SJSA1 (cell line): ENCODE measurements at places on chromosomes 3 and 15.

DNA sequence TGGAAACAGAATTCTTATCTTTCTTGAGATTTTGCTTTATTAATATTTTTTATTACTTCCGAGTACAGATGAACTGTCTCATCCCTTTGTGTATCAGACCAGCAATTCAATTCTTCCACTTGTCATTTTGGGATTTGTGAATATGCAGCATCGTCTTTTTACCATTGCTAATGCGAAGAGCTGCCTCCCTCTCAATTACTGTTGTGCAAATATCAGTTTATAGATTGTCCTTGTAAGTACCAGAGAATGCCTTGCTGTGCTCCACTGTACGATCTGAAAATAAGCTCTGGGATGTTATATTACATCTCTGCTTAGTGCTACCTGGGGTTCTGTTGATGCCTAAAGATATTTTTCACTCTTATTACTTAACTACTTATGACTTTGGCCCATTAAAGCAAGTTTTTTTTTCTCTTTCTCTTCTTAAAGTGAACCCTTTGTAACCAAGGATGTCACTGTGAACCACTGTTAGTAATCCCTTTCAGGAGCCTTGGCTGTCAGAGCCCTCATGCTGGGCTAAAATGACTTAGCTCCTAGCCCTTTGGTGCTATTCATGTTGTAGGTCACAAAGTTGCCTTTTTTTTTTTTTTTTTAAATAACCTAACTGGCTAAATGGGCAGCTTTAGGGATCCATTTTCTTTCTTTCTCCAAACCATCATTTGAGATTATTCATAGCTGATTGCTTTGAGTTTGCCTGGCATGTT is 382.9 kb downstream of the FEZF2 start:
- no peak for DNase-seq

DNA sequence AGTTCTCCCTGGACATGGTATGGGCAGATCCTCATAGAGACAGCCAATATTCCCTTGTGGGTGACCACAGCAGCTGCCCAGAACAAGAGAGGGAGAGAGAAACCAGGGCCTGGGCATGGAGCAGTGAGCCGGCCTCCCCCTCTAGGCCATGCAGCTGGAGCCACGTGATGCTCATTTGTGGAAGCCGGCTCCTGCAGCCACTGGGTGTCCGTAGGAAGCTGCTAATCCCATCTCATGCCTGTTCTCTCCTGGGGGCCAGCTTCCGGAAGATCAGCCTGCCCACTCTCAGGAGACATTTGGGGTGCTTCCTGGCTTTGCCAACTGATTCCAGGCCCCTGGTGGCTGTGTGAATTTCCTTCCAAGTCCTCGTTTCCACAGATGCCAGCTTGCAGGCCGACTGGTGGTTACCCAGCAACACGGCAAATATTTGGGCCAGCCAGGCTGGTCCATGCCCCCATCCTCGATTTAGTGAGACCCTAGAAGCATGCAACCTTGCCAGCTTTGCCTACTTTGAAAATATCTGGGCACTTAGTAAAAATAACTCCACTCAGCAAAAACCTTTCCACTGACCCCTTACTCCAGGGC is 55.3 kb downstream of the LINGO1 start:
- DNase-seq, result no peak

- no peak for DNase-seq
These were observed 57.0 kb upstream of the LIMD1 start for GRCh38 chr3:45537616-45537969.

GRCh38 chr15:80073197-80073596 is 13.7 kb downstream of the ZFAND6 start:
- no peak for DNase-seq

DNA sequence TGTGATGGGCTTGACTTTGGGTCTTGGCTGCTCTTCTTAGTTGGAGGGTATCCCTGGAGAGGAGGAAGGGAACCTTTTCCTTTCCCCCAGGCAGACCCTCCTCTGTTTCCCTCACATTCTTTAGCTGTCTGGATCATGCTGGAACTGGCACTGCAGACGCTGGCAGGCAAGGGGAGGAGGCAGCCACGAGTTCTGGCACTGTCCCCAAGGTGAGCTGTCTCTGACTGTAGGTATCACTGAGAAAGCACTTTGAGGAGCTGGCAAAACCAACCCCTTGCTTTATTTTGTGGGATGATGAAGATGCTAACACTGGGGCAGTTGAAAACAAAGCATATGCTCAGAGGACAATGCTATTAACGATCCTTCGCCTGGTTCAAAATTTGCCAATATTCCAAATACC is 175.0 kb downstream of the SOX2 start:
- DNase-seq, result no peak

- DNase-seq, result no peak
These were observed 28.1 kb downstream of the SMAD3 start for GRCh38 chr15:67093504-67093862.

DNA sequence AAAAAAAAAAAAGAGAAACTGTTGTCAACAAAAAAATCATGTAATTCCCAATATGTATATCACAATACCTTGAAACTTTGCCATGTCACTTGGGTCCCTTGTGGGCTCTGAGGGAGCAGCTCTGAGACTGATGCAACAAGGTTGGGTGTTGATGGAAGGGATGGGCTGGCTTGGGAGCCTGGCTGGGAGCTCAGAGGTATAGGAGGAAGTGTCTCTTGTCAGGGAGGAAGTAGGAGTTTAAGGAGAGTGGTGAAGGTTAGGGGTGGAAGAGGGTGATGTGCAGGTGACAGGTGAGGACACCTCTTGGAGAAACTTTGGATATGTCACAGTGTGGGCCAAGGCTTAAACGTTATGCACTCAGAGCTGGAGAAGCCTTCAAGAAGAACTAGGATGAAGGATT is 2.0 kb upstream of the TM6SF1 start:
- DNase-seq, result no peak

DNA sequence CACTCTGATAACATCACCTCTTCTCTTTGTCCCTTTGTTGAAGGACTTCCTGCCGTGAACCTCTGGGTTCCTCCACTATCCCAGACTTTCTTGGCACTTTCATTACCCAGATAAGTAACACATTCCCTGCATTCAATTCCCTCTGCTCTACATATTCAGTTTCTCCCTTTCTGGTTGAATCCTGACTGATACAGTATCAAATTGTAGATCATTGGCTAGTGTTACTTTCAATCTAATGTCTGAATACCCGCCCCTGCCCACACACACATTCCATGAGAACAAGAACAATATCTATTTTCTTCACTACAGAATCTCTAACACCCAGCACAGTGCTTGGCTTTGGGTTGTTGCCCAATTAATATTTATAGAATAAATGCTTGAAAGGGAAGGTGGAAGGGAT is 163.5 kb downstream of the ABHD5 start:
- no peak for DNase-seq

DNA sequence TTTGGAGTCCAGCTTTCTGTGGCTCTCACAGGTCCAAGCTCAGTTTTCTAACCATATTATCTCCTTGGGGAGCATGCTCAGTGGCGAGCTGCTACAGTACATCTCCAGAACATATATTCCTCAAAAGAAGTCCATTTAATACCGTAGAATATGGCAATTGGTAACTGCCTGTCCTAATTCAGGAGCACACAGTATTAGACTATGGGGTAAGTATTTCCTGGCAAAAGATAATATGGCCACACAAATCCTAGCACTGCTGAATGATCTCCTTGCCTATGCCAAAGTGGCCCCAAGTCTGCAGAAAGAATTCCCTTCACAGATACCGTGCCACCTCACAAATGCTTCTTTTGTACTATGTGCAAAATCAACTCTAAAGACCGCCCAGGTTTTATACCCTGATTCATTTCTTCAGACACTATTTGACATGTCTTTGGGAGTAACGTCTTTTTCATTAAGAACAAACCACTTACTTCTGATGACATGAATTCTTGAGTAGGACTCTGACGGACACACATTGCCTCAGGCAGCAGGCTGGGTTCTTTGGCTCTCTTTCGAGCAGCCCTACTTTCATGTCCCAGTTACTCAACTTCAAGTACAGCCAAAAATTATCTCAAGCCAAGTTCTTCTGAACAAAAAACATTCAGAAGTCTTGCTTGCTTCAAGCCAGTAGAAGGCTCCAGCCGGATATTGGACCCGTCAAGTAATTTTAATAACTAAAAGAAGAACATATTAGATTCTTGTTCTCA is 368.3 kb upstream of the DCBLD2 start:
- no peak for DNase-seq

GRCh38 chr3:119550192-119550910 is 9.1 kb downstream of the CD80 start:
- no peak for DNase-seq

DNA sequence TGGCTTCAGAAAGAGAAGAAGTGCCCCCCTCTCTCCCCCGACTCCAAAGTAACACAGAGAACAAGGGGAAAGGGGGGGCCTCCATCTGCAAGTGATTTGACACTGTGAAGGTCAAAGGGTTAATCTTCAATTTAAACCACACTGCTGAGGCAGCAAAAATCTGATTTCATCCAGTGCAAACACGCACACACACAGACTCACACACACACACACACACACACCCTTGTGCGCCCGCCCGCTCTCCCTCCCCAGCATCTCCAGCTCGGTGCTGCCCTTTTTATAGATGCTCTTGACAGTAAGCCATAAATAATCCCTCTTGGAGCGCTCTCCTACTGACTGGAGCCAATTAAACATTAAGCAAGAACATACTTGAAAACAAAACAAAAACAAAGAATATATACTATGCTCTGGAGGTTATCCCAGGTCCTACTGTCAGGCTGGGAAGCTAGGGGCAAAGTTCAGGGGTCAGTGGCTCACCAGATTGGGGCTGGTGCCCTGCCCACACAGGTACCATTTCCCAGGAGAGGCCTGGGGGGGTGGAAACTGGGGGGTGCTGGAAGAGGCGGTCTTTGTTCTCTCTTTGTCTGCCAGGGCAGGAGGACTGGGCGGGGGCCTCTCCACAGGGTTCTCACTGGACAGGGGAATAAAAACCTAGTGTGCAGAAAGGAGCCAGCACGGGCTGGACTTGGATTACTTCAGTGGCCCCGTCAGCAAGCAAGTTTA is 16.3 kb downstream of the BMF start:
- DNase-seq, result peak; percentile 64

DNA sequence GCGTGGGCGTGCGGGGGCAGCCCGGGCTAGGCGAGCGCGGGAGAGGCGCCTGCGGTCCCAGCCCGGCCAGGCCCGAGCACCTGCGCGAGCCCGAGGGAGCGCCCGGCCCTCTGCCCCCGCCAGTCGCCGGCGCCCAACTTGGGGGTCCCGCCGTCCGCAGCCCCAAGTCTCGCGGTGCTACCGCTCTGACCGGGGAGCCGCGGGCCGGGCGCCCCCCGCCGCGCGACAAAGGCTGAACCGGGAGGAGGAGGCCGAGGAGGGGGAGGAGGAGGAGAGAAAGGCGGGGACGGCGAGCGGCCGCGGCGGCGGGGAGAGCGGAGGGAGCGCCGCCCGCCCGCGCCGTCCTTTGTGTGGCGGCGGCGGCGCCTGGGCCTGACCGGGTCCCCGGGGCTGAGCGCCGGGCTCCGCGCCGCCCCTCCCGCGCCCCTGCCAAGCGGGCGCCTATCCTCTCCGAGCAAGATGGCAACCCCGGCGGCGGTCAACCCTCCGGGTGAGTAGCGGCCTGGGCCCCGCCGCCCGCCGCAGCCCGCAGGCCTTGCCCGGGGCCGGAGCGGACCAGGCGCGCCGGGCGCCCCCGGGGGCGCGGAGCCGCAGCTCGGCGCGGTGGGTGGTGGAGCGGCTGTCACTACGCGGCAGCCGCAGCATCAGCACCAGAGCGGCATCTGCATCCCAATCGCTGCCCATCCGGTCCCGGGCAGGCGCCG is at the start of gene ARNT2:
Gene ARNT2, plus strand, starts transcription at position 326 of the 704 bp plus-strand sequence. Its CDS starts 134 bp downstream, at position 460.
- DNase-seq, result no peak

DNA sequence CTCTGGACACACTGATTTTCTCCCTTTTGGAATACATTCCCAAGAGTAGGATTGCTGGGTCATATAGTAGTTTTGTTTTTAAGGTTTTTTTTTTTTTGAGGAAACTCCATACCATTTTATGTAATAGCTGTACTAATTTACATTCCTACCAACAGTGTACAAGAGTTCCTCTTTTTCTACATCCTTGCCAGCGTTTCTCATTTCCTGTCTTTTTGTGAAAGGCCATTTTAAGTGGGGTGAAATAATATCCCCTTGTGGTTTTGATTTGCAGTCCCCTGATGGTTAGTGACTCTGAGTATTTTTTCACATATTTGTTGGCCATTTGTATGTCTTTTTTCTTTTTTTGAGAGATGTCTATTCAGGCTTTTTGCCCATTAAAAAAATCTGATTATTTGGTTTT is 1205.5 kb downstream of the ROBO1 start:
- DNase-seq, result no peak

GRCh38 chr3:79202471-79203143 is 565.2 kb downstream of the ROBO1 start:
- no peak for DNase-seq

GRCh38 chr3:25246913-25247312 is 181.2 kb upstream of the RARB start:
- no peak for DNase-seq

- no peak for DNase-seq
These were observed 90.9 kb upstream of the ZNF280D start for GRCh38 chr15:56824175-56824574.

- peak; percentile 55 for DNase-seq
These were observed 38.6 kb downstream of the FBXL2 start for GRCh38 chr3:33315826-33316225.

- no peak for DNase-seq
These were observed 115.5 kb upstream of the ARPP21 start for GRCh38 chr3:35523838-35524237.

- DNase-seq, result peak; percentile 47
These were observed 162.9 kb downstream of the ITPR1 start for GRCh38 chr3:4656059-4656458.

DNA sequence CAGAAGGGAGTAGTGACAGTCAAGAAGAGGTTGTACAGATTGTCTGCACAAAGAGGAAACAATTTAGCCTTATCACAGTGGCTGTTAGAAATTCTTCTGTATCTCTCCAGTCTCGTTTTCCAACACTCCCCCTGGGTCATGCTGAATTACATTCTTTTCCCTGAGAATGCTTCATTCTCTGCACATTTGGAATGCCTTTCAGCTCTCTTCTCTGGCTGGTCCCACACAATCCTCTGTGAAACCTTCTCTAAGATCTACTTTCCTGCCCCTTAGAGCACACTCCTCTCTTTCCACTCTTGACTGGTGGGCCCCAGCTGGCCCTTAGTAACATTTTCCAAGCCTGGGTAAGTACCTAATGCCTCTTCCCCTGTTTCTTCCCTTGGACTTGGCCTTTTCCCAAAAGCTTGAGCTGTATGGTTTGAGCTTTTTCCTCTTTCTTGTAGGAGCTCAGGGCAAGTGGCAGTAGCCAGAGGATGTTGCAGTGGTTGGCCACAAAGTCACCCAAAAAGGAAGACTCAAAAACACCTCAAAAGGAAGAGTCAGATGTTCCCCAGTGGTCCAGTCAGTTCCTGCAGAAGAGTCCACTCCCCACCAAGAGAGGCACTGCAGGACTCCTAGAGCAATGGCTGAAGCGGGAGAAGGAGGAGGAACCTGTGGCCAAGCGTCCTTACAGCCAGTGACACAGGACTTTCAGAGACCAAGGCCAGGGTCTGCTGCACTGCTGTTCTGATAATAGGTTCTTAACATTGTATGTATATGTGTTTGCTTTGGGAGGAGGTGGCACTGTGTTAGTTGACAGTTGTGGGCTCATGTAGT is 25.7 kb downstream of the HMCES start:
- DNase-seq, result no peak

- no peak for DNase-seq
These were observed 93.8 kb downstream of the LINGO1 start for GRCh38 chr15:77538793-77539497.
